ENCODE measurements at places on chromosomes 7 and 10. TPM values are rescaled to one million over a fixed set of nuclear protein-coding genes. Genes with fewer than 3 reads are reported as not detected.

ZNF804B gene
- polyA plus RNA-seq = not detected

DNAJB6 gene
- polyA plus RNA-seq = 237 TPM

DYDC1 gene
- not detected for polyA plus RNA-seq

LEP gene
- 0.34 TPM for polyA plus RNA-seq

LLCFC1 gene
- not detected for polyA plus RNA-seq

UNC5B gene
- polyA plus RNA-seq = 4.8 TPM

RELN gene
- polyA plus RNA-seq = 0.46 TPM

- no peak for DNase-seq
These were observed 495 bp downstream of the SFR1 start for GRCh38 chr10:104122225-104123107.

DNA sequence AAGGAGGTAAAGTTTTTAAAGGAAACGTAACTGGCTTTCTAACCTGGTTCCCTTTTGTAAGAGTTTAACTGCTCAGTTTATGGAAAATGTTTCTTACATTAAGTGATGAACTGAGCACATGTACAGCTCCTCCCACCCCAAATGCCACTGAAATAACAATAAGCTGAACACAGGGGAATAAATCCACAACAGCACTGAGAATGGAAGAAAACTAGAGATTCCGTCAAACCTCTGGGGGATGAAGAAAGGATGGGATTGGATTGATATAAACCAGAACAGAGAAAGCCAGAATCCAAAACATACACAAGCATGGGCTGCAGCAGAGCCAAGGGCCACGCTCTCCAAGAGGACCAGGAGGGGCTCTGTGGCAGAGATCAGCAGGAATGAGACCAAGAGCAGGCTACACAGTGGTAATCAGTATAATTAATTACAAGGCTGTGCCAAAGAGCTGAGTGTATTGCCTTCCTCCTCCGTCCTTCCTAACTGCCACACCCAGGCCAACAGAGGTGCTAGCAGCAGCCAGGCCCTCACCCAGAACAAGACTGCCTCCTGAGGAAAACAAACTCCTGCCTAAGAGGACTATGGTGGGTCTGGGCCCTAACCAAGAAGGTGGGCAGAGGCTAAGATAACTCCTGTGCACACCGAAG lies 73.9 kb downstream of the KIAA1549 start:
- no peak for DNase-seq

GRCh38 chr7:5689118-5689517 lies 92.3 kb downstream of the RNF216 start:
- DNase-seq = no peak

DNA sequence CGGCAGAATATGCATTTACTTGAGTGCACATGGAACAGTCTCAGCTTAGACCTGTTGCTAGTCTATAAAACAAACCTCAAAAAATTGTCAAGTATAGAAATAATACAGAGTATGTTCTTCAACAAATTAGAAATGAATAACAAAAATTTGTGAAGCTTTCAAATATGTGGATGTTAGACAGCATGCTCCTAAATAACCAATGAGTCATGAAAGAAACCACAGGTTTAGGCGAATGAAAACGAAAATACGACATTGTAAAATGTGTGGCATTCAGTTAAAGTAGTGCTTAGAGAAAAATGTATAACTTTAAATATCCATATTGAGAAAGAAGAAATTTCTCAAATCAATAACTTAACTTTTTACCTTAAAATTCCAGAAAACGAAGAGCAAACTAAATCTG lies 760.0 kb upstream of the SORCS1 start:
- DNase-seq = no peak

GRCh38 chr7:40784176-40784575 lies 649.4 kb downstream of the SUGCT start:
- DNase-seq = no peak

- DNase-seq = no peak
These were observed 16.6 kb downstream of the LOXL4 start for GRCh38 chr10:98251399-98251798.

GRCh38 chr7:101924171-101924570 lies 106.7 kb downstream of the CUX1 start:
- peak; percentile 49 for DNase-seq

GRCh38 chr10:97153270-97153850 lies 32.4 kb downstream of the SLIT1 start:
- no peak for DNase-seq

DNA sequence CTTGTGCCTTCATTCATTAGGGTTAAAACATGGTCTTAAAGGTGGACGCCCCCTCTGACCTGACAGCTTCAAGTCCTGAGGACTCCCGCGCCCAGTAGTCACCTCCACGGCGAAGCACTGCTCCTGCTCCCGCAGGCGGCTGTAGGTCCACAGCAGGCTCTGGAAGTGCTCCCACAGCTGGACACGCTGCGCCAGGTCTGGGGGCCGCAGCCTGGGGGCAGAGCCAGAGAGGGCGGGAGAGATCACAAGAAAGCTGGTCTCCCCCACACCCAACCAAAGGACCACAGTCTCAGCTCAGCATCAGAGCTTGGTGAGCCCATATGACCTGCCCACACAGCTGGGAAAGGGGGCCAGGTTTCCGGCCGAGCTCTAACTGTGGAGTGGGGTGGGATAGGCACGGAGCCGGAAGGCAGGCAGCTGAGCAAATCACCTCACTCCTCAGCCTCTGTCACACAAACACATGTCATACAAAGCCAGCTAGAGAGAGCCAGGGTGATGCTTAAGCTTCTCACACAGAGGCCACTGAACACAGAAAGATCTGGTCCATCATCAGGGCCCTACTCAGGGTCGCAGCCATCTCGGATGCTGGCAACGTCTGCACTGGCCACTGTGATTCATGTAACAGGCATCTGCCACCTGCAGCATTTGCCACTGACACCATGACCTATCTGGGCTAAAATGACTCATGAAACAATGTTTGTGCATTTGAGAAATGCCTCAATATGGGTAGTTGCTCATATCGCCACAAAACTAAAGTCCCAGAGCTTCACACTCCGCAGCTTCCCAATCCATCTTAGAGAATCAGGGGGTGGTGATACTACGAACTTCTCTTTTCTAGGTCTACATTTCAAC lies 12.6 kb downstream of the HPS1 start:
- no peak for DNase-seq

- DNase-seq = peak; percentile 73
These were observed 57.1 kb downstream of the STK17A start for GRCh38 chr7:43639858-43640491.

GRCh38 chr10:69801094-69801433 lies 642 bp upstream of the COL13A1 start:
- DNase-seq = peak; percentile 59

DNA sequence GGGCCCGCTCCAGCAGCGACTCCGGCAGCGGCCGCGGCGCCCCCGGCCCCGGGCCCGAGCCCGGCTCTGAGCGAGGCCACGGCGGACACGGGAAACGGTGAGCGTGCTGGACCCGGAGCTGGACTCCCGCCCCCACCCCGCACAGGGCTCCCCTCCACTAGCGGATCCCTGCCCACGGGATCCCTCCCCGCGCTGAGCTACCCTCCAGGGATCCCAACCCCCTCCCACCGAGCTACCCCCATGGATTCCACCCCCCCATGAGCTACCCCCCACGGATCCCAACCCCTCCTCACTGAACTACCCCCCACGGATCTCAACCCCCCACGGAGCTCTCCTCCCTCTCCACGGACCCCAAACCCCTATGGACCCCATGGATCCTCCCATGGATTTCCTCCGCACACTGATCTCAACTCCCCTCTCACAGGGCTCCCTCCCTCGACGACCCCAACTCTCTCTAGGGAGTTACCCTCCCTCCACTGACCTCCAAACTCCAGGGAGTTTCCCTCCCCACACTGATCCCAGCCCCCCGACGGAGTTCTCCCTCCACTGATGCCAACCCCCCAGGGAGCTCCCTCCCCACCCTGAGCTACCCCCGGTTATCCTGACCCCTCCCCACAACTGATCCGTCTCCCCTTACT lies 20.6 kb upstream of the HSPB1 start:
- no peak for DNase-seq

DNA sequence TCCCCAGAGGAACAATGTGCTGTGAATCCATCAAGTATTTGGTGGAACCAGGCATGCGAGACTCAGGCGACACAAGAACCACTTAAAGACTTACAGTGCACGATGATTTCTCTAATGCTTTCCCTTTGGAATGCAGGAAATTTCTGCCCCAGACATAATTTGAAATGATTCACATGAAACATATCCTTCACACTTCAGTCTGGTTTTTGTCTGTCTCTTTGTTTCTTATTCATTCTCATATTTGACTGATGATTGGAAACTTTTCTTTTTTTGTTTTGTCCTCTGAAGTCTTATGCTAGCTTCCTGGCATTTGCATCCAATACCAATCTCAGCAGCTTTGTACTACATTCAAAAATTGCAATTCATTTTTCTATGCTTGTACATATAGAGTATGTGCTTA lies 502.8 kb downstream of the PHTF2 start:
- no peak for DNase-seq

DNA sequence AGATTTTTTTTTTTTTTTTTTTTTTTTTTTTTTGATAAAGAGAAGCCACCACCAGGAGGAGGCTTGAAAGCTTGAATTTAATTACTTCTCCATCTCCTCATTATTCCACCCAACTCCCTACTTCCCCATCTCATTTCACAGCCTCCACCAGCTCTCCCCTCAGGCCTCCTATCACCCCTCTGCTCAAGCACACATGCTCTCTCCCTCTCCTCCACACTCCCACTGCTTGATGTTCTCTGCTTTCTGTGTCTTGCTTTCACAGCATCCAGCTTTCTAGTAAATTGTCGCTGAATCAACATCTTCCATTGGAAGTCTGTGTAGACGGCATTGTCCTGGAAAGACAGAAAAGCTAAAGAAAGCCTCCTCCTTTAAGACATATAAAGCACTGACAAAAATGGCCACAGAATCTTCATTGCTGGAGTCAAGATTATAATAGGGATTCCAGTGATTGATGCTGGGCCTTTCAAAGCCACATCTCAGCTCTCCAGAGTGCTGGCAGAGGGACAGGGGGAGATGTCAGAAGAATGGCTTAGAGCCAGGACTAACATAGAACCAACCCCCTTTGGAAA lies 58.3 kb downstream of the DOCK4 start:
- DNase-seq = no peak

DNA sequence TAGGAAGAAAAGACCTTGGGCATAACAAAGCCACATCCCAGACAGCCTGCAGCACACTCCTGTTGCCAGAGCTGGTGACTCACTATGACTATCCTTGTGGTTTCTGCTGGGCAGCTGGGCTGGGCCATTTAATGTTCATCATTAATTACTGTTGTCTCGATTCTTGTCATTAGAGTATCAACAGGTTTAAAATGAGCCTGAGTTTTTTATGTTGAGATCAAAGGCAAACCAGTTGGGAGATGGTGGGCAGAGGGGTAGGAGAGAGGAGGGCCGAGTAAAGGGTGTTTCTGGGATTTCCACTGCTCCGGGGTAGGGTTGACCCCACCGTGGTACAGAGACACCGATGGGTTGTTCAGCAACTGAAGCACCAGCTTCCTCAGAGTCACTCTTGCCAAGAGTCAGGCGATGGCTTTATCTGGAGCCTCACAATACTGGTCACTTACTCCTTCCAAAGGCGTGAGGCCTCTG lies 128.7 kb upstream of the LYZL1 start:
- DNase-seq = no peak

DNA sequence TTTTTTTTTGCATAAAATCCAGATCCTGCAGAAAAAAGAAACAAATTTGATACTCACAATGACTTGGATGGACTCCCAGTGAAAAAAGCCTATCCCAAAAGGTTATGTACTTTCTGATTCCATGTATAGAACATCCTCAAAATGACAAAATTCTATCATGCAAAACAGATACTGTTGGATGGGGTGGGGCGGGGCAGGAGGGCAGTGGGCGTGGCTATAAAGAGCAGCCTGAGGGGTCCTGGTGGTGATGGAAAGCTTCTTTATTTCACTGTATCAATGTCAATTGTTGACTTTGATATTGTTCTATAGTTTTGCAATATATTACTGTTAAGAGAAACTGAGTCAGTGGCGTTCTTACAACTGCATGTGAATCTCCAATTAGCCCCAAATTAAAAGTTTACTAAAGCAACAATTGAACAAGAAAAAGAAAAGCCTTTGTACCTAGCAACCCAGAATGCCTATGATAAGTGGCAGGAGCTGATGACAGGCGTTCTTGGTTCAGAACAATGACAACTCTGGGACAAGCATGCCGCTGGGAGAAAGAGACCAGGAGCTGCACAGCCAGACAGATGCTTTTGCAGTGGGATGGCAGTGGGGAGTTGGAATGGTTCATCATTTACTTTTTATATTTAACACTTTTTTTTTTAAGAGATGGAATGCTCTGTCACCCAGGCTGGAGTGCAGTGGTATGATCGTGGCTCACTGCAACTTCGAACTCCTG lies 101.9 kb downstream of the LHPP start:
- DNase-seq = peak; percentile 22

GRCh38 chr7:142847353-142847752 lies 7.5 kb upstream of the EPHB6 start:
- no peak for DNase-seq

DNA sequence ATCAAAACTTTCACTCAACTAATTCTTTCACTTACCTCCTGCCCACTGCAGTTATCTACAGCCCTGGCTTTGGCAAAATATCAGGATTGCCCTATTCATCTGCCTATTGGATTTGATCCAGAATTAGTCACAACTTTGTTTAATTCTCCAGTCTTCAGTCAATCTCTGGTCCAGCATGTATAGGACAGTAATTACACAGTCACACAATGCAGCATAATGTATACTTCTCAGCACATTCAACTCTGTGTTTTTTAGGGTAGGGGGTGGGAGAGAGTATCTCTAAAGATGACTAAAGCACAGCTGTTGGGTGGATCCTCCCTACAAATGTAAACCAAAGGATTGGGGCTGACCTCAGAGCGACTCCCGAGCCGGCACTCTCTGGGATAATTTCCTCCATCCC lies 17.7 kb upstream of the NRP1 start:
- DNase-seq = no peak

GRCh38 chr7:150716368-150716767 lies at the start of gene GIMAP1:
Gene GIMAP1, plus strand, starts transcription at chr7:150716613. Its CDS starts 2,435 bp downstream, at chr7:150719048.
- peak; percentile 76 for DNase-seq

All from heart left ventricle (tissue), 16 donors.